Astrocyte of the spinal cord (primary cell): ENCODE measurements at places on chromosomes 6 and 20.

DNA sequence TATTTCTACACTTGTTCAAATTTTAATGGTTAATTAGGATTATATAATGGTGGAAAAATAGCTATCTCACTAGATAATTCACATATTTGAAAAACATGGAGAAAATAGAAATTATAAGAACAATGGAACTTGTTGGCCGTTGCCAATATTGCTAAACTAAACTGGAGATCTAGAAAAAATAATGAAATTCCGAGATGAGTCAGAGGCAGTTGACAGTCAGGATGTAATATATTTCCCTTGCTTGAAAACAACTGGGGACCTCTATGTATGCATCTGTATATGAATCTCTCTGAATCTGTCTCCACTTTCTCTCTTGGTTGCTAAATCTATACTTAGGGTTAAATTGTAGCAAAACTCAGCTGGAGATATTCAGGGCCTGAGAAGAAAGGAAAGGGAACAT lies 1108.2 kb upstream of the GJE1 start:
- no peak for DNase-seq

DNA sequence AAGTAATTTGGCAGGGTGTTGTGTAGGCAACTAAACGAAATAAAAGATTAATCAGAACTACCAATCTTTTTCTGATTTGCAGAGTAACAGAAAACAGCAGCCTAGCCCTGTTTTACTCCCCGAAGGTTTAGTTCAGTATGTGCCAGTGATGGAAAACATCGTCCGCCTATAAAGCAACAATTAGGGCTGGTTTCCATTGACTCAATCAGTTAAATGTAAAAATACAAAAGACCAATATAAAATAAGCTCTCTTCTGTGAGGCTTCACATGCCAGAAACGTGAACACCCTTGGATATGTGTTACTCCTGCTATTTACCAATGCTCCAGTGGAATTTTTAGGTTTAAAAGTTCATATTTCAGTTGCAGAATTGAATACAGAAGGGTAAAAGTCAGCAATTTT lies 210.5 kb upstream of the RSPO3 start:
- no peak for DNase-seq

GRCh38 chr6:24887545-24888140 lies 48.1 kb downstream of the RIPOR2 start:
- no peak for DNase-seq

DNA sequence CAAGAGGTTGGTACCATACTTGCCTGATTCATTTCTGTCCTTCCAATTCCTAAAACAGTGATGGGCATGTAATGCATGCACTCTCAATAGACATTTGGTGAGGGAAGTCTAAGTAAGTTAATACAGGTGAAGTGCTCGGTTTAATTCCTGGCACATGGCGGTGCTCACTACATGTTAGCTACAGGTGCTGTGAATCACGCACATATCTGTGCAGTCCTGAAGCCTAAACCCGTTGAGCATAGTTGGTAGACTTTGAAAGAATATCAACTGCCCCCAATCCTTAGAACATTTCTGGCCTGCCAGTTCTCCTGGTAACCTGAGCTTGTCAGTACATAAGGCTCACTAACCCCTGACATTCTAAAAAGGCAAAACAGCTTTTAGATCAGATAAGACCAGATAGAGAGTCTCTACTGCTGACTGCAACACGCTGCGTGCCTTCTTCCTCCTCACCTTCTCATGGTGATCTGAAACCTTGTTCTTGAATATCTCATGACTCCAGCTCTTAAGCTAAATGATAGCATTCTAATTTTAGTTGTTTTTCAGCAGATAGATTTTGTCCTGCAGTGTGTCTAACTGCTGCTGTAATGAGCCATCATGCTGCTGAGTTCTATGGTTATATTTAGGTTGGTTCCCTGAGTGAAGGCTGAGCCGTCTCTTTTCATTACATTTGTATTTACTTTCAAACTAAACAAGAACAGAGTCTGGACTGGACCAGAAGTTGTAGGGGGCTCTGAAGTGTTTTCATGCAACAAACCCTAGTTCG lies 328.5 kb upstream of the QKI start:
- DNase-seq: no peak

GRCh38 chr6:82875573-82876185 lies 190.0 kb downstream of the UBE3D start:
- peak; percentile 85 for DNase-seq

DNA sequence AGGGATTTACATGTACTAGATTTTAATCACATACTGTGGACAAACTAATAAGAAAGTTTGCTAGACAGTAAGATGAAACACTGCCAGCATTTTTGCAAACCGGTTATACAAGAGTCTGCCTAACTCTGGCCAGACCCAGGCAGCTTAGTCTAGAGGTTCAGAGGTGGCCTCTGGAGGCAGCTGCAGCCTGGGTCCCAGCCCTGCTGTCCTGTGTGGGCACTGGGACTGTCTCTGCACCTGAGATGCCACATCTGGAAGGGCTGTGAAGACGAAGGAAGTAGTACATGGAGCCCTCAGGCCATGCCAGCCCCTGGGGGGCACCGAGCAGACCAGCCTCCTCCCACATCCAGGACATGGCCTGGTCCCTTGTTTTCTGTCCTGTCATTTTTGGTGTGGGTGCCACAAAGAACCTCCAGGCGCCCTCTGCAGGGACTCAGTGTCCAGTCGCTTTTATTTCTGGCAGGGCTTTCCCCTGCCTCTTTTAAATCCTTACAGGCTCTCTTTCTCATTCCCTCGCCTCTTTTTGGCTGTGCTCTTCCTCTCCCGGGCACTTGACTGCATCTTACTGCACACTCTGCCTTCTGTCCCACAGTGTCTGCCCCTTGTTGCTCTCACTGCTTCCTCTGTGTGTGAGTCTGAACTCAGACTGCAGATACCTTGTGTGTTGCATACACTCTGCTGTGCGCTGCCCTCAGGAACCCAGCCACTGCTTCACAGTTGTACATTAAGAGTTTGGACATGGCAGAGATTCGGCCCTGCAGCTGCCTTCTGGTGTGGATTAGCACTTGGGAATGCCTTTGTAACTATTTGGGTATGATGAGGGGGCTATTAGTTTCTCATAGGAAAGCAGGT lies 216.7 kb downstream of the ZDHHC14 start:
- DNase-seq: peak; percentile 41

GRCh38 chr6:44735630-44735963 lies 348.1 kb downstream of the CDC5L start:
- peak; percentile 19 for DNase-seq

GRCh38 chr6:138336221-138336620 lies 41.5 kb upstream of the SMIM28 start:
- DNase-seq: no peak

GRCh38 chr6:93407186-93407585 lies 12.2 kb downstream of the EPHA7 start:
- peak; percentile 54 for DNase-seq

GRCh38 chr20:58649288-58650180 lies 1.5 kb upstream of the STX16 start:
- no peak for DNase-seq

- no peak for DNase-seq
Measured at GRCh38 chr20:17287503-17287902, 60.7 kb downstream of the PCSK2 start.

GRCh38 chr6:43996618-43997344 lies 130.5 kb downstream of the MRPL14 start:
- no peak for DNase-seq

GRCh38 chr6:14693301-14694192 lies 552.3 kb upstream of the JARID2 start:
- no peak for DNase-seq

DNA sequence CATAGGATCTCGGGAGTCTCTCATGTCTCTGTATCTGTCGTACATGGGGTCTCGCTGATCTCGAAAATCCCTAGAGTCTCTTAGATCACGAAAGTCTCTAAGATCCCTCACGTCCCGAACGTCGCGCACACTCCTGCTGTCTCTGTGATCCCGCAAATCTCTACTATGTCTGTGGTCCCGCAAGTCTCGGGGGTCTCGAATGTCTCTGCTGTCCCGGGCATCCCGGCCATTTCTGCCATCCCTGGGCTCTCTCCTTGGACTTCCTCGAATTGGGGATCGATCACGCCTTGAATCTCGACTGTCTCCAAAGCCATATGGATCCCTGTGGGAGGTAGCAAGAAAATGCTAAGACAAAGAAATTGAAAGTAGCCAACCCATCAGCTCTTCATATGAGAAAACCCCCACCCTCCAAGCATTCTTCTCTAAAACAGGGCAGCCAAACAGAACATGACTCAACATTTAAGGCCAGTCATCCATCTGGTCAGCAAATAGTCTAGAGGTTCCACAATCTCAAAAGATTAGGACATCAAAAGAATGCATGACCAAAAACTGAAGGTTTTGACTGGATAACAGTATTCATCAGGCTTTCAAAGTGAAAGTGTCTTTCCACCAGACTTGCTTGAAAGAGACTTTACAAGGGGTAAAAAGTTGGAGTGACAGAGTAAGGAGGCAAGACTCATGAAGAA lies 19.4 kb downstream of the NCOA5 start:
- peak; percentile 76 for DNase-seq

DNA sequence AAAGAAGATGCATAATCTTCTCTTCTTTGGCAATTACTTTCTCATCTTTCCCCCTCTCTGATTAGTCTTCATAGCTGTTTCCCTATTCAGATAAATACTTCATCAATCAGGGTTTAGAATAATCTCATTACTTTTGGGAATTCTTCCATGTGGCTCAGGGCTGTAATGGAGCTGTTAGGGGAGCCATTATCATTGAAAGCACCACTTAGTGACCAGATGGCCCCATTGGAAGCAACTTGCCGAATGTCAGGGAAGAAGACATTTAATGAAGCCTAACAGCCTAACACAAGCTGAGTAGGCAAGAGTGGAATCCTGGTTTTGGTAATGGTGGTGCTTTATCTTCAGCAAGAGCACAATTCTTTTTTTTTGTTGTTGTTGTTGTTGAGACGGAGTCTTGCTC lies 45.0 kb downstream of the TIAM2 start:
- no peak for DNase-seq

GRCh38 chr6:169224185-169224695 lies 29.4 kb downstream of the THBS2 start:
- DNase-seq: no peak

DNA sequence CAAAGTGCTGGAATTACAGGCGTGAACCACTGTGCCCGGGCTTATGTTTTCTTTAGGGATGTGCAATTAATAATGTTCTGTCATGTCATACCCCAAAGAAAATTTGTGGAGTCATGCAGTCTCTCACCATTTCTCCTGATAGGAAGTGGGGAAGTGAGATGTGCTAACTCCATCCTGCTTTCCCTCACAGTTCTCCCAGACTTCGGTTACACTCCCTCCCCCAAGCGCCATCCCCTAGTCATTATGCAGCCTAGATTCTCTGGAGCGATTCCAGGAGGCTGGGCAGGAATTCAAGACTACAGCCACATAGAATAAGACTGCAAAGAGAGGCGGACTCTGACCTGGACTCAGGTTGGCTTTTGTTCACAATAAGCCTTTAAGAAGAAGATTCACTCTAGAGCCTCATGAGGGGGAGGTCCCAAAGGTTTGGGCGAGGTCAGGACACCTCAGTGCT lies 271.4 kb downstream of the ALDH8A1 start:
- peak; percentile 92 for DNase-seq

- peak; percentile 32 for DNase-seq
Measured at GRCh38 chr20:63138855-63139341, 77.0 kb downstream of the YTHDF1 start.

- DNase-seq: peak; percentile 79
Measured at GRCh38 chr6:54071821-54072340, 39.4 kb upstream of the MLIP start.

GRCh38 chr6:158018041-158018771 lies 36.5 kb downstream of the SYNJ2 start:
- no peak for DNase-seq

DNA sequence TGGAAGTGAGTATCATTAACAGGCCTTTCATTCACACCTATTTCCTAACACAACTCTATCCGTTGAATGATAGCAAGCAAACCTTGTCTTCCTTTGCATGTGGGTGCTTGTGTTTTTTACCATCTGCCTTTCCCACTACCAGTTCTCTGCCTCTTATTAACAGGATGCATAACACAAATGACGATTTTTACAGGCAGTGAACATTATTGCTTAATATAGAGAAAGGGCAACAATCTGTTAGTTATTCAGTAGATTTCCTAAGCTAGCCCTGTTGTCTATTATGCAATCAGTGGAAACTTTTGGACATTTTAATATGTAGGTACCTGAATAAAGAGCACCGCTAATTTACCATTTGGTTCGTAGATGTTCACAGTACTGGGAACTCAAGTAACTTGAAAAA lies 348.8 kb upstream of the PLCB4 start:
- no peak for DNase-seq

DNA sequence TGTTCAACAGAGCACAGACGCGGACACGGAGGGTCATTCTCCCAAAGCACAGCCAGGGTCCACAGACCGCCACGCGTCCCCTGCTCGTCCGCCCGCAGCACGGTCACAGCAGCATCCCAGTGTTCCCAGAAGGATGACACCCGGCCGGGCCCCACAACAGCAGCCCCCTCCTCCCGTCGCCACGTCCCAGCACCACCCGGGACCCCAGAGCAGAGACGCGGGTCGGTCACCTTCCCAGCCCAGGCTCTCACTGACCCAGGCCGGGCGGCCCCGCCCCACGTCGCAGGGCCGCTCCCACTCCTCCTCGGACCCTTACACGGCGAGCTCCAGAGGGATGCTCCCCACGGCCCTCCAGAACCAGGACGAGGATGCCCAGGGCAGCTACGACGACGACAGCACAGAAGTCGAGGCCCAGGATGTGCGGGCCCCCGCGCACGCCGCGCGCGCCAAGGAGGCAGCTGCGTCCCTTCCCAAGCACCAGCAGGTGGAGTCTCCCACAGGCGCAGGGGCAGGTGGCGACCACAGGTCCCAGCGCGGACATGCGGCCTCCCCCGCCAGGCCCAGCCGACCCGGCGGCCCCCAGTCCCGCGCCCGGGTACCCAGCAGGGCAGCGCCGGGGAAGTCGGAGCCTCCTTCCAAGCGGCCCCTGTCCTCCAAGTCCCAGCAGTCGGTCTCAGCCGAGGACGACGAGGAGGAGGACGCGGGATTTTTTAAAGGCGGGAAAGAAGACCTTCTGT lies 64.3 kb downstream of the FNDC1 start:
- DNase-seq: no peak

DNA sequence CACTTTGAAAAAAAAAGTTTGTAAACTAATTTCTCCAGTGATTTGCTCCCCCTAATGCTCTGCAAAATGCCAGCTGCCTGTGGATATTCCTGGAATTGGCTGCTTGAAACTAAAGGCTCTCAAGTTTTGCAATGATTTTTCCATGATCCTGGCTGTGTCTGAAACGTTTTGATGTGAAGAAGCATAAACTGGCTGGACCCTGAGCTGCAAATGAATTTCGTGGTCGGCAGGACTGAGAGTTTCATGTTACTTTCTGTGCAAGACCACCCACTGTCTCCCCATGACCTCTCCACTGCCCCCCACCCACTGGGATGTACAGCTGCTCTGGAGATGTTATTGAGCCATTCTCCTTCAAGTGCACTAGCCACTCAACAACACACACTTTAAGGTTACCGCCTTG lies 171.3 kb upstream of the SSTR4 start:
- DNase-seq: peak; percentile 2
